Choroid plexus epithelial cell (primary cell): ENCODE measurements at places on chromosomes 3 and 15.

- DNase-seq = peak; percentile 27
Measured at GRCh38 chr3:110542552-110543150, 529.0 kb upstream of the NECTIN3 start.

DNA sequence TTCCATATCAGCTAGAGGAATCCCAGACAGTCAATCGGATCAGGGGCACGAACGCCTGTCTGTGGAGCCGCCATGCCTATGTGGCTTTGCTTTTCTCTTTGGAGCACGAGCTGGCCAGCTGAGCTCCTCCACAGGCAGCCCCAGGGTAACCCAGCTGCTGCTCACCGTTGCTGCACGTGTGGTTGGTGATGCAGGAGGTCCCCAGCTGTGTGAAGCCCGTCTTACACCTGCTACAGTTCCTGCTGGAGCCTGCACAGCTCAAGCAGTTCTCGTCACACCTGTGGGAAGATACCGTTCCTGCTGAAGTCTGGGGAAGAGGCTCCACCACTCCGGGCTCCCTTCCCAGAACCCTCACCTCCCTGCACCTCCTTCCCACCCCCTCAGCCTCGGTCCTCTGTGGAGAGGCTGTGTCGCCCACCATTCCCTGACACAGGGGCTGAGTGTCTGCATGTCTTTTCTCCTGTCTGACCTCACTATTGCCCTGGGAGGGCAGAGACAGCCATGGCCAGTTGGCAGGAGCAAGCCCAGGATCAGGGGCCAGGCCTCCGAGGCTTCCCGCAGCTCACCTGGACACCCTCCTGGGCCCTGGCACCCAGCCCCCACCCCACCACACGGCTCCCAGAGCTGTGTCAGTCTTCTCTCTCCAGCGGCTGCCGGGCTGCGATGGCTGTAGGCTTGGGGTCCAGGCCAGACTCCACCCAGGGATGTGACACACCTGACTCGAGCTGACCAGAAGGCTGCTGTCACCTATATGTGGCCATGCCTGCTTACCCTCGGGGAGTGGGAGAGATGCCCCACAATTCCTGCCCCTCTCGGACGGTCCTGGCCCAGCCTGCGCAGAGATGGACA is 12.2 kb upstream of the SNRPA1 start:
- DNase-seq = no peak

DNA sequence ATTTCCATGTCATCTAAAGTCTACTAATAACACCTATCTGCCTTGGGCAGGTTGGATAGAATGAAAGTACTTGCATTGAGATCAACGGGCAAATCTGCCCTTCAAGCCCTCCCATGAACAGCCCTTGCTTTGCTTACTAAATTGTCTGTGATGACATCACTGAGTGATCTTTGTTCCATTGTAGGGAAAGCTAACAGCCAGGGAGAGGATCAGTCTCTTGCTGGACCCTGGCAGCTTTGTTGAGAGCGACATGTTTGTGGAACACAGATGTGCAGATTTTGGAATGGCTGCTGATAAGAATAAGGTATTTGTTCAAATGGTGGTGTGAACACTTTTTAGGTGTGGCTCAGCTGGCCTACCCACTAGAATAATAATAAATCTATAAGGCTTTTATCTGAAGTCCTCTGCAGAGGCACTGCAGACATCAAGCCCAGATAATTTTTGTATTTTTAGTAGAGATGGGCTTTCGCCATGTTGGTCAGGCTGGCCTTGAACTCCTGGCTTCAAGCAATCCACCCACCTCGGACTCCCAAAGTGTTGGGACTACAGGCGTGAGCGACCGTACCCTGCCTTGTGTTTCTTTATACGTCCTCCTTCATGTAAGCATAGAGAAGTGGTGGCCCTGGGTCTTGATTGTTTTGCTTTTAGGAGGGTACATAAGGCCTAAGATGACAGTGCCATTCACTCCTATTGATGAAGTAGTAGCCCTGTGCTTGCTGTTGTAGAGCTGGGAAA is 5.7 kb downstream of the PCCB start:
- no peak for DNase-seq

DNA sequence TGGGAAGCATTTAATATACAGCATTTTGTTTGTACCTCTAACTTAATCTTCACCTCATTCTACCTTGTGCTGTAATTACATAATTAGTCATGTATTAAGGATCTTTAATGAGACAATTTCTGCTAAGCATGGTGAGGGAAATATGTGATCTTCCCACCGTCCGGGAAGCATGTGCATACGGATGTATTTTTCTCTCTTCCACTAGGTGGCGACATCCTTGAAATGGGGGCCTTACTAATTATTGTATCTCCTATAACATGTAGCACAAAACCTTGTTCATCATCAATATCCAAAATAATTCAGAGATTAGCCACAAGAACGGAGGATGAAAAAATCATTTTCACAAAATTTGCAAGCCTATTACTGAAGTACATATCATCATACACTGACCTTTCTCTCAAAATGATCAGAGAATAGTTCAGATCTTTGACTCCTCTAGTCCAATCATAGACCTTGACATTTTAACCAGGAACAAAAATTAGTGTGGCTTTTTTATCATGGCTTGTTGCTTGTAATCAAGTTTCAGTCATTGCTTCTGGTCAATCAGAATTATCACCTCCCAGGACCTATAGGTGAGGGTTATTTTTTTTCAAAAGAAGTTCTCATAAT is 148.9 kb upstream of the GBE1 start:
- DNase-seq = peak; percentile 62

DNA sequence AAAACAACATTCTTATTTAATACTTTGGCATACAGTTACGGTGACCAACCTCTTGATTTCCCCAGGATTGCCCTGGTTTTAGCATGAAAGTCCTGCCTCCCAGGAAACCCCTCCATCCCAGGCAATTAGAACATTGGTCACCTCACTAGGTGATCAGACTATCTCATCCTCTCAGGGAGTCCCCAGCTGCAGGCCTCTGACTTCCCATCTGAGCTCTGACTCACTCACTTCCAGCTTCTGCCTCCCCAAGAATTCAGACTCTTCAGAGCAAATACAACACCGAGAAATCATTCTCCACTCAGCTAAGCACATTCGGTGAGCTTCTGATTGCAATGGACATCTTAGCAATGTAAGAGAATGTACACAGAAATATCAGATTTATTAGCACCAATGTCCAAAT is 92.4 kb upstream of the HES1 start:
- peak; percentile 85 for DNase-seq

- peak; percentile 47 for DNase-seq
Measured at GRCh38 chr3:30399394-30400181, 206.8 kb upstream of the TGFBR2 start.

DNA sequence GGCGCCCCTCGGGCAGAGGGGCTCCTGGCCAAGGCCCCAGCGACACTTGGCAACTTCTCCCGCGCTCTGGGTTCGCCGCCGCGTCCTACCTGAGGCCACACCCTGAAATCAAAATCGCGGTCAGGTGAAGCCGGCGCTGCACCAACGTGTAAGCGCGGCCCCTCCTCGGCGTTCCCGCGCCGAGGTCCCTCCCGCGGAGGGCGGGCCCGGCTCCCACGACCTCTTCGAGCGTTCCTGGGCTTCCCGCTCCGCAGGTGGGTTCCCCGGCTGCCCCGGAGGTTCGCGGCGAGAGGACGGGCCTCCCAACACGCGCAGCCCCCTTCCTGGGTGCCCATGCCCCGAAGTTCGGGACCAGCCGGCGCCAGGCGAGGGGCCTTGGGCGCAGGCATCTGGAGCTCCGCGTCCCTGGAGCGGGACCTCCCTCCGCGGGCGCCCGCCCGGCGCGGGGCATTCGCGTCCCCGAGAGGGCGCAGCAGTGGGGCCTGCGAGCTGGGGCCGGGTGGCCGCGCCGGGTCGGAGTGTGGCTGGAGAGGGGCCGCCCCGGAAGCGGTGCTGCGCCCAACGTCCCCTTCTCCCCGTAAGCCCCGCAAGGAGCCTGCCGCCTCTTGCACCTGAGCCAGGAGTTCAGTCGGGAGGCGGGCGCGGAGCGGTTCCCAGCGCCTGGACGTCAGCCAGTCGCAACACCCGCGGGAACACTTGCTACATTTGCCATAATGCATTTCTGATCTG is 13.7 kb downstream of the PAK6 start:
- peak; percentile 23 for DNase-seq
